ENCODE measurements at places on chromosomes 11 and 22. TPM values are rescaled to one million over a fixed set of nuclear protein-coding genes. Genes with fewer than 3 reads are reported as not detected.

Gene OR10A2
- total RNA-seq, result not detected

Gene FAM180B
- not detected for total RNA-seq

Gene UPK3A
- not detected for total RNA-seq

Gene ACTN3
- total RNA-seq, result 0.44 TPM

Gene TREH
- total RNA-seq, result 0.68 TPM

Gene BEST1
- 0.44 TPM for total RNA-seq

Gene SYCE3
- total RNA-seq, result not detected

Gene GLB1L3
- not detected for total RNA-seq

Gene CARD16
- total RNA-seq, result 14.0 TPM

Gene PACSIN3
- 55.3 TPM for total RNA-seq

Gene TBX1
- total RNA-seq, result 1.1 TPM

Gene ESAM
- total RNA-seq, result 8.5 TPM

Gene PTPN5
- not detected for total RNA-seq

Gene SLC15A3
- total RNA-seq, result 3.9 TPM

Gene PDE3B
- total RNA-seq, result 0.44 TPM

Gene ANGPTL5
- total RNA-seq, result not detected

Gene OR52I2
- total RNA-seq, result not detected

Gene PDE2A
- total RNA-seq, result 6.0 TPM

Gene GAL3ST3
- not detected for total RNA-seq

Gene MMP3
- total RNA-seq, result 0.56 TPM

Data from esophagus mucosa (tissue), 1 donor.